ENCODE measurements at places on chromosomes 7 and 10. TPM values are rescaled to one million over a fixed set of nuclear protein-coding genes. Genes with fewer than 3 reads are reported as not detected.

DNA sequence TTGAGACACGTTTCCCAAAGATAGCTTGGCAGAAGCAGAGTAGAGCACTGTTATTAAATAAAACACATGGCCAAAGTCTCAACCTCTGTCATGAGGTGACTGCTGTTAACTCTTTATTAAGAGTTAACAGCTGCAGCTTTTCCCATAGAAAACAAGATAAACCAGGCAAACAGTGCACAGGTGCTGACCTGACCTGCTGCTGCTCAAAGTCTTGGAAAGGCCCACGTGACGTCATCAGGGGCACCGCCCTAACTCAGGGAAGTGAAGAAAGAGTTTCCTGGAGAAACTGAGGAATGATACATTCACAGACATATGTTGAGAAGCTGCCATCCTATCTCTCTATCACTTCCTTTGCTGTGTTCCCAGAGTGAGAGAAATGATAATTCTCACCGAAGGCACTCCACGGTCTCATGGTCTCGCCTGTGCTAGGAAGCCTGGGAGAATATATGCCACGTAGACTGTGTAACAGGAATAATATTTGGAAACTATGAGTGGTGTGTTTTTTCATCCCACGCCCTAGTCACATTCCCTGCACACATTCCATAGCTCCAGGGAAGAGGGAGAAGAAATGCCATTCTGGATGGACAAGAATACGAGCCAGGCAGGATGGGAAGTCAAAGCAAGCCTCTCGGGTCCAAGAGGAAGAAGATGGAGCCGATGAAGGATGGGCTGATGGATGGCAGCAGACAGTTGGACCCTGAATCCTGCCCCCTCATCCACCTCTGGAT is 146.2 kb upstream of the NFE2L3 start:
- DNase-seq = no peak

DNA sequence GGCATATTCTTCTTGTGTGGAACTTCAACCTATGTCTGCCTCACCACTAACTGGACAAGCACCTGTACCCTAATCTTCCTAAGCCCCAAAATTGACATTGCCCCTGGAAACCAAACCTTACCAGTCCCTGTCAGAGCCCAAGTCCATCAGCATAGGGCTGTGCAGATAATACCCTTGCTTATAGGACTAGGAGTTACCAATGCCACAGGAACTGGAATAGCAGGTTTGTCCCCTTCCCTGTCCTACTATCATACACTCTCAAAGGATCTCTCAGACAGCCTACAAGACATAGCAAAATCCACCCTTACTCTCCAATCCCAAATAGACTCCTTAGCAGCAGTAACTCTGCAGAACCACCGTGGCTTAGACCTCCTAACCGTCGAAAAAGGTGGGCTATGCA is 19.8 kb downstream of the ZNF107 start:
- no peak for DNase-seq

DNA sequence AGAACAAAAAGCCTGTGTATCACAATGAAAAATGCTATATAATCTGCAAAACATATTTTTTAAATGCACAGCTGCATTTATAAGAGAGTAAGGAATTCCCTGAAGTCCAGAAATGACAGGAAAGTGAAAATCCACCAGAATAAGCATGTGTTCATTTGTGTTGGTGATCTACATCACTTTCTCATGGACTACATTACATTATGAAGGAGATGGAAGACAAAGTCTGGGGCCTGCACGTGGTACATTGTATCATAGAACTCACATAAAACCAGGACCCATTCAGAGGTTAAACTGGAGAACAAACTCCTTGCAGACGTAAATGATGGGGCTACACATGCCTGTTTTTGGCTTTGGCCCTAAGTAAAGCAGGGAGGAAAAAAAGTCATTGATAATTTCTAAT is 16.4 kb downstream of the IFIT3 start:
- DNase-seq = no peak

KLF14 gene
- polyA plus RNA-seq = 0.73 TPM

All from right renal pelvis (tissue), 4 donors.